ENCODE measurements at places on chromosomes 1 and 21.

GRCh38 chr1:115609021-115609420, 32.7 kb upstream of the VANGL1 start:
- DNase-seq: no peak

DNA sequence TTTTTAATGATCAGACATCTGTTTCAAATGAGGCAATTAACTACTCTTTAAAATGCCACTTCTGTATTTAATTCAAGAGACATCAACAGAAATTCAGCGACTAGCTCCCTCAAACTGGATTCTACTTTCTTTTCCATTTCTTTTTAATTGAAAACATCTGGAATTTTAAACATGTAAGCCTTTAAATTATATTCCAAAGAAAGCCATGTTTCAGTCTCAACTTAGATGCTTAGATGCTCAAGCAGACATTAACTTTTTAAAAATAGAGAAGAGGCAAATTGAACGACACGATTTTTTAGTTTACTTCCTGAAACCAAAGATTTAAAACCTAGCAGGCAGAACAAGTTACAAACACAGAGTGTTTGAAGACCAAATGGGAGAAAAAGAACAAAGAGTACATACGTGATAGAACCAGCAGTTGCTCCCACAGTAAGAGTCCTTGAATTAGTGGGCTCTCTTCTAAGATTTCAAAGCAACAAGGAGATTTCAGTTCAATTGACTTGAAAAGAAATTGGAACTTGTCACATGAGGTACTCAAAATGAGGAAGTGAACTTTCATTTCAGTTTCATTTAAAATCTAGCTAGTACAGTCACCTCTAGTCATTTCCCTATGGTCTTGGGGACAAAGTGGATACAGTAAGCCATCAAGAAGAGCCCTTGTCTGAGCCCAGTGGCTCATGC, at the start of gene CTSS:
Gene CTSS, minus strand, starts transcription at position 483 of the 681 bp plus-strand sequence. CDS start 1,015 bp downstream, outside the sequence.
- DNase-seq: no peak

DNA sequence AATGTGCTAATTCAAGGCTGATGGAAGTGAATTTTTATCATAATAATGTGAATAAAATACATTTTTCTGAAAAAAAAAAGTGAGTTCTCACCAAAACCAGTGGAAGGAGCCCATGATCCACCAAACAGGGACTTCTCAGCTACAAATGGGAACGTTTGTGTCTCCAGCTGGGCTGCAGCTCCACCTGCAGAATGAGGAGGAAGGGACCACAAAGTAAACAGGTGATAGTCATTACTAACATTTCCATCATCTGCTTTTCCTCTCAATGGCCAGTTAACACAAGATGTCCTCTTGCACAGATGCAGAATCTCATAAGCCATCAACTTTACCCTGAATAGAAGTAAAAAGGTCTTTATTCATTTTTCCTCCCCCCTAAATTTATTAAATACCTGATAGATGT, 246.2 kb downstream of the MRPL39 start:
- no peak for DNase-seq

DNA sequence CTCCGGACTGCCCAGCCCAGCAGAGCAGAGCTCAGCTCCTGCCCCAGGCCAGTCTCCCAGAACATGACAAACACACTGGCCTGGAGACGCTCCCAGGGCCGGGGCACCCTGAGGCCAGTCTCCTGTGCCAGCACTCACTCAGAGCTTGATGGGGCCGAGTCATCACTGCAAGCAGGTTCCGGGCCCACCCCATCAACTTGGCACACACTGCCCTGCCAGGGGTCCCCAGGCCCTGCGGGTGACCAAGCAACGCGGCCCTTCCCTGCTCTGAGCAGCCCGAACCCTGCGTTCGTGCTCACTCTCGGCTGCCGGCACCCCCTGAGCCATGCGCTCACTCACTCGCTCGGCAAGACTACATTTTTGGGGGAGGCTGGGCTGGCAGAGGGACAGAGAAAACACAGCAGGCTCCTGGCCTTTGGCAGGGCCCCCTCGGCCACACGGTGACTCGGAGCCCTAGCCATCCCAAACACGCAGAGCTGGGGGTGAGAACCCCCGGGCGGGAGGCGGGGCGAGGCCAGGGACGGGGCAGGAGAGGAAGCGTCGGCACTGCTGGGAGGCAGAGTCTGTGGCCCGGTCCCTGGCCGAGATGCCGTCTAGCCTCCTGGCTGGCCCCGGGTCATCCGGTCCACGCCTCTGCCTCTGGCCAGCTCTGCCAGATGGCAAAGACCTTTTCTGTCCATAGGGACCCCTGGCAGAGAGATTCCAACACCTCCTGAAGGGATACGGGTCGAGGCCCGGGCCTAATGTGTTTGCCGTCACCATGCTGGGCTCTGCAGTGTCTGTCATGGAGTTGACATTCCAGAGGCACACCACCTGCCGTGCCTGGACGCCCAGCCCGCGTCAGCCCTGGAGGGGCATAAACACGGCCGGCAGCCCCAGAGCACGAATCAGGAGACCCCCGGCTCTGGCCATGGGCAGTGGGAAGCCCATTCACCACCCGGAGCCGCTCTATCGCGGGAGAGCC, 68.0 kb downstream of the MEGF6 start:
- DNase-seq: no peak

- no peak for DNase-seq
These were observed 18.1 kb downstream of the USP48 start for GRCh38 chr1:21764615-21765423.

DNA sequence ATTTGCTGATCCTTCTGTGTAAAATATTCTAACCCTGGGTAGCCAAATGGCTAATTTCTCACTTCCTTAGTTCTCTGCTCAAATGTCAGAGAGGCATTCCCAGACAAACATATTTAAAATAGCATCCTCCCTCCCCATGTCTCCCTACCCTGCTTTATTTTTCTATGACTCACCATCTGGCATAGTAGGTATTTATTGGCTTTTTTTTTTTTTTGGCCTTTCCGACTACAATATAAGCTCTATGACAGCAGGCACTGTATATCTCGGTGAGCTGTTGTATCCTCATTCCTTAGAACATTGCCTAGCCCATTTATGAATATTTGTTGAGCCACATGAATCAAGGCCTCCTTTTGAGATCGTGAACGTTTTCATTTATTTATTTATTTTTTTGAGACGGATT, 1.5 kb upstream of the NEK7 start:
- no peak for DNase-seq

DNA sequence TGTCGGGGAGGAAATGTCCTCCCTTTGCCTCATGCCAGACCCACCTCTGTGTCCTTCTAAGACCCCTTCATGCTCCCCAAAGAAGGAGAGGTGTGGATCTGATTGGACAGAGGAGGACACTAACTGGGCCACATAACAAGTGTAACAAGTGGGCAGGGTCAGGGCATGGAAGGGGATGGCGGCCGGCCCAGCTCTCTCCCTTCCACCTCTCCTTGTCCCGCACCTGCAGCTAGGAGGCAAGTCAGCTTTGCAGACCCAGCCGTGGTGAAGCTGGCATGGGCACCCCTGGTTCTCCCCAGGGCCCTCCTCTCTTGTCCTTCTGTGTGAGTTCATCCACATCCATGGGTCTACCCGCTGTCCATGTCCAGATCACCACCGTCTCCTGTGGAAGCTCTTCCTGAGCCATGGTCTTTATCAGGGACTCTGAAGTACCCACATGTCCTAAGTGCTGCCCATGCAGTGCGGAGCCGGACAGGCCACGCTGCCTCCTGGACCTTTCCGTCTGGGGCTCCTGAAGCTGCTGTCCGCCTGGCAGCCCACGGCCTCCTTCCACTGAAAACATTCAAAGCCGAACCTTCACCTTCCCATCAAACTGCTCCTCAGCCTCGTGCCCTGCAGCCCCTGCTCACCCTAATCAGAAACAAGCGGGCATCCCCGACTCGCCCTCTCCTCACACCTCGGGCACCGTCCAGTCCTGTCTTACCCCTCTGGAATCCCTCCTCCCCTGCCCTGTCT, 460.5 kb downstream of the PTPRU start:
- DNase-seq: no peak

DNA sequence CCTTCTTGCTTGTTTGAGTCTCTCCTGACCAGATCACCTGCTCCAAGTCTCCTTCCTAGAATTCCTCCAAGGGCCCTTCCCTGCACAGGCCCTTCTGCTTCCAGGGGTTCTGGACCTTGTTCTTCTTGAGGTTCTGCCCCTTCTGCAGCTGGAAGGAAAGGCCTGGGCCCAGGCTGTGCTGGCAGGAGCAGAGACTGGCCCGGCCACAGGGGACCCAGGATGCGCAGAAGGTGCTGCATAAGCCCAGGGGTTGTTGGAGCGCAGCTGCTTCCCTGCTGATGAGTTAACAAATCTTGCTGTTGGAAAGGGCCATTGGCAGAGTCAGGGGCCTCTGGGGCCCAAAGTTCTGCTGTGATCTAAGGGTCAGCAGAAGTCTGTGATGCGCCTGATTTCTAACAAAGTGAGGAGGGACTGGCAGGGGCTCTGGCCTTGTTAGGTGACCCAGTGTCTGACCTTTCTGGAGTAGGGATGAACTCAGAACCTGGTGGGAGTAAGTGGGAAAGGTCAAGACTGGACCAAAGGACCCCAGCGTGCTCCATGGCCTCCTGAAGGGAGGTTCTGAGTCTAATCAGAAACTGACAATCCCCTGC, 509.8 kb downstream of the PTPRU start:
- no peak for DNase-seq

- peak; percentile 40 for DNase-seq
These were observed 166.9 kb downstream of the TOMM20 start for GRCh38 chr1:234961456-234962339.

- DNase-seq: no peak
These were observed 13.0 kb upstream of the CLDN19 start for GRCh38 chr1:42753070-42753469.

GRCh38 chr1:115781343-115781742, 12.8 kb upstream of the CASQ2 start:
- no peak for DNase-seq

DNA sequence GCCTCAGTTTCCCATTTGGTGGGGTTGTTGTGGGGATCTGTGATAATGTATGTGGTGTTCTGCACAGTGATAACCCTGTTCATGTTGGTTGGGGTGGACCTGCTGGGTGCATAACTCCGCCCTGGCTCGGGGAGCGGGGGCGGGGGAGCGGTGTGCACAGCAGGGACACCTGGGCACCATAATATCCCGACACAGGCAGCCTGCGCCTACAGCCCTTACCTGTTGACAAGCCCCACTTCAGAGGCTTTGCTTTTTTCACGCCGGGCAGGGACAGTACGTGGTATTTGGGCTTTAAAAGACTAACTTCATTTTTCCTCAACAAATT, 48.0 kb upstream of the ACOT11 start:
- no peak for DNase-seq

- no peak for DNase-seq
These were observed 22.7 kb downstream of the SDC3 start for GRCh38 chr1:30885570-30886522.

- no peak for DNase-seq
These were observed 1.3 kb downstream of the GPSM2 start for GRCh38 chr1:108878160-108878469.

GRCh38 chr1:26582836-26583460, 53.4 kb downstream of the RPS6KA1 start:
- peak; percentile 84 for DNase-seq

DNA sequence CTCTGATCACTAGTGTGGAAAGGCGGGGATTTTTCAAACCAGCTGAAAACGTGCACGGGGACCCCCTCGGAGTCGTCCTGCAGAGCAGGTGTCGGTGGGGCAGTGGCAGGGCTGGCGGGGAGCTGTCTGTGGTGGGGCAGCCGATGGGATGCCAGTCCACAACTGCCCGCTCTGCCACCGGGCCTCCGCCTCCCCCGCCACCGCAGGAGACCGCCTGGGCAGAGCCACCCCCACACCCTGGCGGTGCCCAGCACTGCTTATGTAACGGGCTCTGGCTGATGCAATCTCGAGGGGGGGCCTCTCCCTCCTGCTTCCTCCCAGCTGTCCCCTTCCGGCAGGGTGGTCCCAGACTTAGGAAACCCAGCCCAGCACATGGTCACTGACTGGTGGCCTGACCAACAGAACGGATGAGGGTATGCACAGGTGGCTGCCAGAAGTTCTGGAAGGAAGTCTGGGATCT, 9.3 kb downstream of the CHD5 start:
- DNase-seq: no peak

- no peak for DNase-seq
These were observed 35.2 kb upstream of the RCSD1 start for GRCh38 chr1:167594822-167595221.
